Stimulated activated naive B cell treated with anti-CD40 and anti-IgM and Interleukin-4, amounts not matched to agents 10 μg/mL and 1 μg/mL and 100 μg/mL, for 72 hours (primary cell): ENCODE measurements at places on chromosomes 12 and 14.

DNA sequence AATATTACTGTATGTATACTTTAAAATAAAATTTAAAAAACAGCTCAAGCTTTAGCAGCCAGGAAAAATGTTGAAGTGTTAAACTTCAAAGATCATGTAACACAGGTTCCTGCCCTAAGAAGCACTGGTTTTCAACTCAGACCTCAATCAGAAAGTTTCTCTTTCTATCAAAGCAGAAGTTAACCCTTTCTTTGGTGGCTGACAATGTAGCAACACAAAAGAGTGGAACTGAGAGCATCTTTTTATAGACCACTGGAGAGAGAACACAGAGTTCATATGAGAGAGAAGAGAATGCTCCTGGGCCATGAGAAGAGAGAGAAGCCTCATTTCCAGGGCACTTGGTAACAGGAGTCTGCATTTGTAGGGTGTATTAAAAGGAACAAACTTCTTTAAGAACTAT lies 42.2 kb upstream of the KTN1 start:
- DNase-seq: no peak

DNA sequence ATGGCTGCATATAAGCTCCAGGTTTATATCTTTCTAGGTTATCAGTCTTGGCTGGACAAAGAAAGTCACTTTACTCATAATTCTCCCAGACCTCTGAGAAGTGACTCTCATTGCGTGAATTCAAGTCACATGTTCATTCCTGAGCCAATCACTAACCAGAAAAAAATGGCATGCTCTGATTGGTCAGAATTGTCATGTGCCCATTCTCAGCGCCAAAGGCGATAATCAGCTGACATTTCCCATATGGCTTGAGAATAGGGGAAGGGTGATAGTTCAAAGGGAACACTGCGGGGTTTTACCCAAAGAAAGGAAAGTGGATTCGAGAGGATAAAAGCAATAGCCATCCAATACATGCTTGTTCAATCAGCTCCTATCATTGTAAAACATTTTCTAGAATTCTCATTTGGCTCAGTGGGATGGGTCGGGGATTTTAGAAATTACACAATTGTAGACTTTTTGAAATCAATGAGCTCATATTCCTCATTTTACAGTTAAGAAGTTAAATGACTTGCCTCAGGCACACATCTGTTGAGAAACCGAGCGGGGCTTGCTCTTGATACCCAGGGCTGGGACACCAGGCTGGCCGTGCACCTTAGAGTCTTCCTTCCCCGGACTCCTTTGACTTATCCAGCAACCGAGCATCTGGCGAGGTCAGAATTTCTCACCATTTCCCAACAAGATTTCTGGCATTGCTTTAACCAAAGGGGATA lies 454.0 kb upstream of the TBX3 start:
- DNase-seq: no peak

DNA sequence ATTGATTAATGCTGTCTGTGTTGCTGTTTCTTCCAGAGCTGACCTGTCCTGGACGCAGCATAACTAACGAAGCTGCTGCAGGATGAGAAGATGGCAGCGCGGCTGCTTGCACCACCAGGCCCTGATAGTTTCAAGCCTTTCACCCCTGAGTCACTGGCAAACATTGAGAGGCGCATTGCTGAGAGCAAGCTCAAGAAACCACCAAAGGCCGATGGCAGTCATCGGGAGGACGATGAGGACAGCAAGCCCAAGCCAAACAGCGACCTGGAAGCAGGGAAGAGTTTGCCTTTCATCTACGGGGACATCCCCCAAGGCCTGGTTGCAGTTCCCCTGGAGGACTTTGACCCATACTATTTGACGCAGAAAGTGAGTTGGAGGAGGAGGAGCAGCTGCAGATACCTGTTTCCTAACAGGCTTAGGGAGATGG lies 71.7 kb downstream of the SCN8A start:
- no peak for DNase-seq

GRCh38 chr14:99513946-99514551 lies 32.8 kb downstream of the CCNK start:
- no peak for DNase-seq

DNA sequence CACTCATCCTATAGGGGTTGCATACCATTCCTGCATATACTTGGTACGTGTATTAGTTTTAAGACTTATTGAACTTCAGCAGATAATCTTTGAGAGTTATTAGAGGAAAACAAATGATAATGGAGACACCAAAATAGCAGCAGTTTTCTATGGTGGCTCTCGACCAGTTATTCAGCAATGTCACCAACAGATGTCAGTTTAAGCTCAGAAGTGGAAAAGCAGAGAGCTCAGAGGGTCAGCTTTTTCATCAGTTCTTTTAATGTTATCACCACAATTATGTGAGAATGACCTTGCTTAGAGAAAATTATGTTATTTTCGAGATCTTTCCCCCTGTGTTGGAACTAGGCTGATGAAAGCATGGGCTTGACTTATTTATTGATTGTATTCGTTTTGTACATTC lies 32.0 kb downstream of the PTPN11 start:
- no peak for DNase-seq

GRCh38 chr14:102795060-102795925 lies 18.0 kb downstream of the TRAF3 start:
- DNase-seq: no peak

- no peak for DNase-seq
These were observed 68.8 kb upstream of the PRIMA1 start for GRCh38 chr14:93857081-93857480.

DNA sequence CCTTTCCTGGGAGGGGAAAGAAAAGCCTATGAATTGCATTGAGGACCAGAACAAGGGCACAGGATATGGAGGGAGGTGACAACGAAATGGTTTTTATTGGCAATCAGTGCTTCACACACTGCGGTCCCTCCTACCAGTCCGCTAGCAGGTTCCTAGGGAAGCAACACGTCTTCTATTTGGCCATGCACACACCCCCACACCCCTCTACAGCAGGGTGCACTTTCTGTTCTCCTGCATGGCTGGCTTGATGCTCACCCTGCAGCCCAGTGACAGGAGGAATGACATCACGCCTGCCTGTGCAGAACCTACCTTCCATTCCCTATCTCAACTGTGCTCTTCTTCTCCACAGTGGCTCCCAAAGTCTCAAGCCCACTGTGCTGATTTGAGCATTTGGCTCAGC lies 57.9 kb downstream of the TTC9 start:
- DNase-seq: no peak

- DNase-seq: no peak
These were observed 3.6 kb downstream of the VDR start for GRCh38 chr12:47901063-47901717.

- DNase-seq: no peak
These were observed 322.7 kb downstream of the CEP128 start for GRCh38 chr14:80618751-80619329.
